ENCODE measurements at places on chromosomes 7 and 10.

DNA sequence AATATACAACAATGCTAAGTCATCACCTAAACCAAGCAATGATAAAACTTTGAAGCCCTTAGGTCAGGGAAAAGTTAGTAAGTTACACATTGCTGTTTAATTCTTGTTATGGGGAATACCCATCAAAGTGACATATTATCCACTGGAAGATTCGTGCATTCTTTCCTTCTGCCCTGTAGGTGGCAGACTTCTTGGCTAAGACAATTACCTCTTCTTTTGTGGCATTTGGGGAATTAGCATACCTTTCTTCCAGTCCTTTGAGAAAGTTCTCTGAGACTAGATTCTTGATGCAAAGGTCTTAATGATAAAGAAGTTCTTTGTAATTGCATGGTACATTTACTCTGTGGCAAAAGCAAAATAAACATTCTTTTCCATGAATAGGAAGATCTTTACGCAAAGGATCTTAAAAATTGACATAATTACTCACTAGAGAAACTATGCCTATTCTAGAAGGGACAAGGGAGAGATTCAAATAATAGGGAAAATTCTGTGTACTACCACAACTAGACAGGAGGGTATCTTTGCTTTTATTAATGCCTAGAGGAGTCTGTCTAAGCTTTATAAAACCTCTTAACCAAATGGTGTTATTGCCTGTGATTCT is 395.9 kb downstream of the GRM8 start:
- peak; percentile 25 for DNase-seq

- no peak for DNase-seq
These were observed 108.2 kb downstream of the HIP1 start for GRCh38 chr7:75630549-75630948.

DNA sequence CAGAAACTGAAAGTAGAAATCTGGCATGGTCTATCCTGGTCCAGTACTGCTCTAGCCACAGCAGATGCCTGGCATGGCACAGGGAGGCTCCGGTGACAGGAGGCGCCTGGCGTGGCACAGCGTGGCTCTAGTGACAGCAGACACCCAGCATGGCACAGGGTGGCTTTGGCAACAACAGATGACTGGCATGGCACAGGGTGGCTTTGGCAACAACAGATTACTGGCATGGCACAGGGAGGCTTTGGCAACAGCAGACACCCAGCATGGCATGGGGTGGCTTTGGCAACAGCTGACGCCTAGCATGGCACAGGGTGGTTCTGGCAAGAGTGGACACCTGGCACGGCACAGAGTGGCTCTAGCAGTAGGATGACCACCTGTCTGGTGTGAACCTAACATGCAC is 480.5 kb upstream of the FOXK1 start:
- no peak for DNase-seq

- no peak for DNase-seq
These were observed 33.4 kb downstream of the RHOBTB1 start for GRCh38 chr10:60910543-60910942.

GRCh38 chr7:41925946-41926345 is 223.1 kb upstream of the INHBA start:
- peak; percentile 31 for DNase-seq

DNA sequence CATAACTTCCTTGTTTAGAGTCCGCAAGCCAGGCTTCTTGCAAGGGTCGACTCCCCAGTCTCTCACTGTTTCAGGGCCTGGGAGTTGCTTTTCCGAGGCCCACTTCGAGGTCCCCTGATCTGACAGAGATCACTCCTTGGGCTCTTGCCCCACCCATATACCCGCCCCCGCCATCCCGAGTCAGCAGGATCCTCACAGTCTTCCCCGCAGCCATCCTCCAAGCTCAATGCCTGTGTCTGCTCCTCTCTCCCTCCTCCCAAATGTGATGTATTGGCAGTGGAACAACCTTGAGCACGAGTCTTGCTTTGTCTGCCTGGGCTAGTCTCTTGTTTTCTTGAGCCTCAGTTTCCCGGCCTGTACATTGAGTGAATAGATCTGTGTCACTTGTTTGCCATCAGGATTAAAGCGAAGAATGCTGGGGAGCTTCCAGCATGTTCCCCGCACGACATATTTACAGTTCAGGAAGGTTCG is 2.4 kb upstream of the HMX2 start:
- DNase-seq, result no peak

- peak; percentile 63 for DNase-seq
These were observed 2.5 kb upstream of the CLDN4 start for GRCh38 chr7:73828107-73828803.

- DNase-seq, result peak; percentile 41
These were observed 8.5 kb upstream of the C10orf105 start for GRCh38 chr10:71727738-71728737.

- DNase-seq, result peak; percentile 72
These were observed 101.0 kb upstream of the AGR3 start for GRCh38 chr7:16982640-16983350.

- no peak for DNase-seq
These were observed 214.8 kb upstream of the PLXNA4 start for GRCh38 chr7:132791036-132791435.

DNA sequence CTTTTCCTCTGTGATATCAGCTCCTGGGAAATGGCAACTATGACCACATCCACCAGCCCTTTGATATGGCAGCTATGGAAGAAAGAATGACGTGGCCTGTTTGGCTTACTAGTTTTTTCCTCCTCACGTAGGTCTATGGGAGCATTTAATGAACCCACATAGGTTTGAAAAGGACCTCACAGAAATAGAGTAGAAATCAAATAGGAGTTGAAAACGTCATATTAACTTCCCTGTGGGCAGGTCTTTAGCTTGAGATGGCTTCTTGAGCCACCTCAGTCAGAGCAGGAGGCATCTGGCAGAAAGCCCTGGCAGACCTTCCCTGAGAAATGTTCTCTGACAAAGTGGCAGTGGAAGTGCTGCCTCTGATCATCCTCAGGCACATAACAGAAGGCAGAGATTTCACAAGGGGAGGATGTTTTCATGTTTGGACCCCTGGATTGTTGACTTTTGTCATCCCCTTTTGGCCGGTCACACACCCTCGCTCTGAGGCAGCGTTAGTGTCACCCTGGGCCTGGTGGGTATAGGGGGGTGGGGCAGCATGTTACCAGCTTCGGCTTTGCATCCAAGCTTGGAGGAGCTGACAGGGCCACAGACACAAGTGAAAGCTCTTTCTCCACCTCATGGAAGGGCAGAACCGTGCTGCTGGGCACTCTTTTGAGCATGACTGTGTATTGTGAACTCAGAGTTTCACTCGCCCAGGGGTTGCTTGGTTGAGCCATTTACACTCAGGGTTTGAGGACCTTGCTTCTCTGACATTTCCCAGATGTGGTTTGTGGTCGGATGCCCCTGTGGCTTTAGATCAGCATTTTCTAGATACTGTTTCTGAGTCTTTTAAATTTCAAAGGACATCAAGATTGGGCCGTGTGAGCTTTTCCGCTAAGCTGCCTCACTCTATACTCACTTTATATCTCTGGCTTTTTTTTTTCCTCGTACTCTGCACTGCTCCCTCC is 184.2 kb downstream of the STK31 start:
- peak; percentile 9 for DNase-seq

DNA sequence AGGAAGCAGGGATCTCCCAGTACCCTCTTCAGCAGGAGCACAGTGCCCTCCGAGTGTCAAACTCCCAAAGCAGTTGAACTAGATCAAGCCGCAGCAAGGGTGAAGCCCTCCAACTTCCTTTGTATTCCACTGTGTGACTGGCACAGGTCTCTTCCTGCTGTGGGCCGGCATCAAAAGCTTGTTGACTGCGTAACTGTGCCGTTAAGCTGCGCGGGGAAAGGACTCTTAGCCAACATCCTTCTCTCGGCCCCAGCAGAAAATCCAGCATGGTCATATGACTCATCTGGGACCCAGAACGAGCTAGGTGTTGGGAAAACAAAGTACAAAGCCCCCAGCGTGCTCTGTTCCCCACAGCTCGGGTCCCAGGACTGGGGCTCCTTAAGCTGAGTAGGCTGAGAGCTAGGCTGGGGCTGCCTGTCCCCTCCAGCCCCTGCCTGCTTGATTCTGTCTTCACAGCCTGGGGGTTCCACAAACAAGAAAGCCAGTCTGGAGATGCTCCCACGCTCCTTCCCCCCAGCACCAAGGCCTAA is 52.2 kb downstream of the COL17A1 start:
- no peak for DNase-seq

- DNase-seq, result no peak
These were observed 304.1 kb downstream of the AGMO start for GRCh38 chr7:15257689-15258088.

DNA sequence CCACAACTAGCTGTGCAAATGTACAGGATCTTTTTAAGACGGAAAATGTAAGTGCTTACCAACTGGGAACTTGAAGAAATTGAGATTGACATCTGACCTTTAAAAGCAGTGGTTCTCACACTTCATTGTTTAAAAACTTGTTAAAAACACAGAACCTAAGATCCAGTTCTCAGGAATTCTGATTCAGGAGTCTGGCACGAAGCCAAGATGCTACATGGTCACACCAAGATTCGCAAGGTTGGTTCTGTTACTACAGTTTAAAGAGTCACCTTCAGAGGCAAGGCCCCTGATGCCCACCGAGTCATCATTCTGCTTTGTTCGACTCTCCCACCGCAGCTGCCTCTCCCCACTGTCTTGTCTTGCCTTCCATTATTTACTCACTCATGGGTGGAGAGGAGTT is 113.3 kb downstream of the GLI3 start:
- no peak for DNase-seq

All from GM23248 (cell line).